ENCODE measurements at places on chromosomes 1 and 21.
A peak's percentile ranks its signal among the peaks of the same experiment; 100 is the strongest.

- DNase-seq, result peak; percentile 25
Observed at GRCh38 chr1:93056214-93056613, 22.9 kb upstream of the MTF2 start.

DNA sequence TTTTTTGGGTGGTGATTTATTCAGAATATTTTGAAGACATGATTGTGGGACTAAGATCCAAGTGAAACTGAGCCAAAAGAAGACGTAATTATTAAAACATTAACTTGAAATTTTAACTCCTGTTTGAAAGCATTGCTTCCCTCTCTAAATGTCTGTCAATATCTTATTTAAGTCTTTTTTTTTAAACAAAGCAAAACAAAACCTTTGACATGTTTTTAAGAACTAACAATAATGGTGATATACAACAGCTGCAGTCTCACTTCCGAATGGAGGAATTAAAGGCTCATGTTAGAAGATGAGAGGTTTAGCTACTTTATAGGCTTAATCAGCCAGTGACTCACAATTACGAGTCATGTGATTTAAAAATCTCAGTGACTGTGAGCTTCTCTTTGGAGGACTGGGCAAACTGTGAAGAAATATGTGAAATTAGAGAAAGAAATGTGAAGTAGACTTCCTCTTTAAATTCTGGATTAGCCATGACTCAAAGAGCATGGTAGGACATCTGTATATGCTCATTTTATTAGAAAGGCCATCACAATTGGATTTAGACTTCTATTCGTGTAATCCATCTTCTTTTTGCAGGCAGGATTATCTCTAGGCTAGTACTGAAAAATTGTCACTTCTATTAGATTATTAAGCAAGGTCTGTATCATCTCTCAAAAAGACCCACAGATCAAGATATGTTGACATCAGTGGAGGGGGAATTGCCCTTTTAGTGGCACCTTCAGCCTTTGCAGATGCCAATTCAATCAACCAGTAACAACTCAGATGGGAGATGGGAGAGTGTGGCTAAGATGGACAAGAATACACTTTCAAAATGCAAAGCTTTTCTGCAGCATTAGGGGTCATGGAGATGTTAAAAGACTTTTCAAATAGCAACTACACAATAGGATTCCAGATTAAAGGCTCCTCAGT is 28.7 kb downstream of the KCNA3 start:
- DNase-seq, result no peak

- no peak for DNase-seq
Observed at GRCh38 chr1:3310718-3311400, 143.6 kb upstream of the ARHGEF16 start.

DNA sequence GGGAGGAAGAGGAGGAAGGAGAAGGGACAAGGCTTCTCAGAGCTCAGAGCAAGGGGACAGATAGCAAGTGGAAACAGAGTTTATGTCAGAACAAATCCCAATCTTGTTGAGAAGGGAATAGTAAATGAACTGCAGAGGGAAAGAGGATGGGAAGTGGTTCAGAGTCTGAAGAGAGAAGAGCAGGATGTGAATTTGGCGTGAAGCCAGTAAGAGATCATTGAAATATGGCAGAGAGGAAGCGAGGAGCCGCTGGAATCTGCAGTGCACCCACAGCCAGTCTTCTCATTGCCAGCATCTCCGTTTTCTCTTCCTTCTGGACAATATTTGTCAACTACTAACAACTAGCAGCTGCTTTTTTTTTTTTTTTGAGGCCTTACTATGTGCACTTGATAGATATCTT is 19.1 kb downstream of the OLFML3 start:
- DNase-seq, result peak; percentile 28

DNA sequence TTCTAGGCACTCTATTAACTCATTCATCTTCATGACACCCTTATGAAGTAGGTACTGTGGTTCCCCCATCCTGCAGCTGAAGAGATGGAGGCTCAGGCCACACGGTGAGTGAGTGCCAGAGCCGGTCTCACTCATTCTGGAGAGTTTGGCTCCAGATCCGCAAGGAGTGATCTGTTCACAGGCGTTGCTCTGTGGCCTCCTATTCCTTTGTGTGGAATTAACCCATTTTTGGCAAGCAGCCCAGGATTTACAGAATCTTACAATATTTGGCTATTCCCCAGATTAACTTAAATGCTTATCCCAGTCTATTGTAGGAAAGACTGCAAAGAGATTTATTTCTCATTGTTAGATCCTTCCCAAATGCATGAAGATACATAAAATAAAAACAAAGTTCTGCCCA is 29.6 kb downstream of the KIAA0040 start:
- no peak for DNase-seq

- DNase-seq, result peak; percentile 70
Observed at GRCh38 chr1:20787840-20788795, 1.0 kb upstream of the HP1BP3 start.

- DNase-seq, result no peak
Observed at GRCh38 chr1:8813991-8814390, 3.4 kb downstream of the RERE start.

GRCh38 chr1:180534214-180534613 is 24.6 kb upstream of the OVAAL start:
- no peak for DNase-seq

GRCh38 chr1:164771041-164771618 is 212.1 kb downstream of the PBX1 start:
- peak; percentile 57 for DNase-seq

- DNase-seq, result no peak
Observed at GRCh38 chr1:151290709-151291303, 8.7 kb downstream of the ZNF687 start.

GRCh38 chr1:77218477-77219165 is 609 bp downstream of the PIGK start:
- DNase-seq, result no peak

DNA sequence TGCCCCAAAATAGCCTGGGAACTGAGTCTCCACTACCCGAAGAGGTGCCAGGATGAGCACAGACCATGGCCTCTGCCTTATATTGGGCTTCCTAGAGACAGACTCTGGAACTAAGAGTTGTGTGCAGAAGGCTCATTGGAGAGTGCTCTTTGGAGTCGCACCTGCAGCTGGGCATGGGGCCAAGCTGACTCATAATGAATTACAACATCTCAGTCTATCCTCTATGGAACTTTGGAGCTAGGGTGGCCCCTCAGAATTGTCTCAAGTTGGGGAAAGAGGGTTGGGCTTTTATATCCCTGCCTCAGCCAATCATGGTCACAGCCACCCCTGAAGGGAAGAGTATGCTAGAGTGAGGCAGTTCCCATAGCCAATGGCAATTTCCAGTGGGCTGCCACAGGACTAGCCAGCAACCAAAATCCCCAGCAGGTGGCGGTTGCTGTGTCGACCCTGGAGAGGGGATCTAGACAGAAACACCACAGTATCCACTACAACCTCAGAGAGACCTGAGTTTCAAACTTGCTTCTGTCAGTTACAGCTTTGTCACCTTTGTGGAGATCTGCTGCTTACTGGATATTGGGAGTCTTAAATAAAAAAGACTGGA is 93.8 kb downstream of the DMRTA2 start:
- DNase-seq, result no peak

GRCh38 chr1:54547601-54548388 is at the start of gene ACOT11:
Gene ACOT11, plus strand, starts transcription at chr1:54548228. Its CDS starts 82 bp downstream, at chr1:54548310.
- DNase-seq, result peak; percentile 57

Measured in astrocyte of the spinal cord (primary cell).